ENCODE measurements at places on chromosomes 4 and X.

- no peak for DNase-seq
Observed at GRCh38 chr4:127975121-127975770, 10.0 kb downstream of the ABHD18 start.

DNA sequence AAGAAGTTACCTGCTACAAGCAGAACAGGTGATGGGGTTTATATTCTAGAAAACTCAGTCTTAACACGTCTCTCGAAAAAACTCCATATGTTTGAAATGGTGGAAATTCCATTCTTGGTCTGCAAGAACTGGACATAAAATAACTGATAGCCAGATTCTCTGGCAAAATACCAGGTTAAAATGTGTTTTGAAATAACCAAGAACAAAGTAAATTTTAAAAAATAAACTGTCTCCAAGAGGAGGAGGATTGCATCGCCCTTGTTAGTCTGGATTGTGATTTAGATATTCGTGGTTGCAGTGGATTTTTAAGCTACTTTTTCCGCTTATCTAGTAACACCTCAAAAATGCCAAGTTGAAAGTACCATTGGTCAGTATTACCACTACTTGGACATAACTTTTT, 40.8 kb downstream of the CENPU start:
- DNase-seq = no peak

- no peak for DNase-seq
Observed at GRCh38 chrX:103329991-103330390, at the start of gene TCEAL7. TSS of gene TCEAL7 (plus strand) at chrX:103330239. CDS start at chrX:103331404, 1,165 bp downstream.

DNA sequence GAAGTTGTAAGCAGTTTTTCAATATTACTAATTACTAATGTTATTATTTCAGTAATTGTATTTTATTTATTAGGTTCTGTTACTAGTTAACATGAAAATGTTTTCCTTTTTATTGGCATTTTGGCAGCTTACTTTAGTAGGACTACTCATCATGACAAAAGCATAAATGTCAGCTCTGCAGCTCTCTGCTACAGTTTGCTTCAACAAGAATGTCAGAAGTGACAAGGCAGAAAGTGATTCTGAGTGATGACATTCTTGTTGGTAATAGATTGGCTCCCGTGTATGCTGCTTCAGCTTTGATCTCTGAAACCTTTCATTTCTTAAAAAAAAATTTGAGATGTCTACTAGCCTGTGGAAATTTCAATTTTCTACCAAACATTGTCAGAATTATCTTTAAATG, 1193.9 kb downstream of the FSTL5 start:
- DNase-seq = no peak

DNA sequence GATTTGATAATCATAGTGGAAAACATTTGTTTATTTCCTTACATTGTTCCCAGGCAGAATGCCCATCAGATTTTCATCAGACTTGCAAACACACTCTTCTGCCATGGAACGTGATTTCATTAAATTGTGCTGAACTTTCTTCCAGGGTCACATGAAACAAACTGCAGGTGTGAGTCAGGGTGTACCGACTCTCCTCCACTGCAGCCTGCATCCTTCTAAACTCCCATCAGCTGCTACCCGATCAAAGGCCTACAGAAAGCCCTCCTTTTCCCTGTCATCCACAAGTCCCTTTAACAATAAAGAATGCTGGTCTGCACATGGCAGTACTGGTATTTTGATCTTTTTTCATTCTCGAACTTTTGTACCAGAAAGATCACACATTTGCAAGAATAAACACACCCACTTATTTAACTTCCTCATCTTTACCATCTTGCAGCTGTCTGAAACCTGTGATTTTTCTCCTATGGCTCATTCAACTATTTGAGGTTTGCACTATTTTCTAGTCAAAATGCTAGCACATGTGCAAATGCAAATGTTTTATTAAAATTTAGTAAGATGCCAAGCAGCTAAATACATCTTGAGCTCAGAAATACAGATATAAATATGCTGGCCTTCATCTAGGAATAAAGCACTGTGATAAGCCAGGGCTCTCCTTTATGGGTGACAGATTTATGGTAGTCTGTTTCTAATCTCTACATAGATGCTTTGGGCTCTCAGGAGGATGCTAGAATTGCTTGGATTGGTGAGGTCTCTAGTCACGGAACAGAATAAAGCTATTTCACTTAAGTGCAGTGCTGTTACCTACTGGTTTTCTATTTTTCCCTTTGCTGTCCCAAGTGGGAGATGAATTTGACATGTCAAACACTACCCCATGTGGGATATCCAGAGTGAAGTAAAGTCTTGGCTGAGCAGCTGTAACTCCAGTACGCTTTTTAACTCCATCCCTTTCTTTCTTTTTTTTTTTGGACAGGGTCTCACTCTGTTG, 25.8 kb upstream of the ARHGAP24 start:
- DNase-seq = no peak

Measured in CD4-positive, alpha-beta T cell treated with Interleukin-15 for 1 hour (primary cell).